ENCODE measurements at places on chromosomes 13 and 19.
A peak's percentile ranks its signal among the peaks of the same experiment; 100 is the strongest.

- H3K4me3 ChIP-seq, result no peak overlapping the region
- no peak overlapping the region for H3K27ac ChIP-seq
- H3K27me3 ChIP-seq, result no peaks in the 10 kb centered on the region
- no peak for DNase-seq
- peaks cover 9% of the 10 kb centered on the region for H3K36me3 ChIP-seq
These were observed 137.6 kb downstream of the FOXO1 start for GRCh38 chr13:40528881-40529280.

DNA sequence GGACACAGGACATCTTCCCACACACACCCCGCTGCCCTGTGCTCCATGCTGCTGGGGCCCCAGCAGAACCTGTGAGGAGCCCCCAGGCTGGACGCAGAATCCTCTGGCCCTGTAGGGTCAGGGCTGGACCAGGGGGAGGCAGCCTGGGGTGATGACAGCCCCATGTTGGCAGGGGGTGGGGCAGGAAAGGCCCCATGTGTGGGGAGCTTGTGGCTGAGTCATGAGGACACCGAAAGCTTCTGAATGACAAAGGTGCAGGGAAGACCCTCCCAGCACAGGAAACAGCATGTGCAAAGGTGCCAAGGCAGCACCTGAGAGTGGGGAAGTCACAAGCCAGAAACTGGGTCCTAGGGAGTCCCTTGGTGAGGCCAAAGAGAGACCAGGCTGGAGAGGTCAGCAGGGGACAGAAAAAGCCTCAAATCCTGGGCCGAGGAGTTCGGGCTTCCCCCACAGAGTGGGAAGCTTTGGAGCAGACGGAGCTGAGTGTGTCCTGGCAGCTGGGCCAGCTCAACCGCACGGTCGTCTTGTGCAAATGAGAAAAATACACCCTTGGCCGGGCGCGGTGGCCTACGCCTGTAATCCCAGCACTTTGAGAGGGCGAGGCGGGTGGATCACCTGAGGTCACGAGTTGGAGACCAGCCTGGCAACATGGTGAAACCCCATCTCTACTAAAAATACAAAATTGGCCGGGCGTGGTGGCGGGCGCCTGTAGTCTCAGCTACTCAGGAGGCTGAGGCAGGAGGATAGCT lies 17.5 kb downstream of the ATP8B3 start:
- H3K27ac ChIP-seq, result no peak overlapping the region
- H3K27me3 ChIP-seq, result peaks cover 33% of the 10 kb centered on the region
- H3K4me1 ChIP-seq, result no peaks in the 10 kb centered on the region
- no peaks in the 10 kb centered on the region for H3K36me3 ChIP-seq
- no peak overlapping the region for H3K4me3 ChIP-seq
- no peak for DNase-seq

DNA sequence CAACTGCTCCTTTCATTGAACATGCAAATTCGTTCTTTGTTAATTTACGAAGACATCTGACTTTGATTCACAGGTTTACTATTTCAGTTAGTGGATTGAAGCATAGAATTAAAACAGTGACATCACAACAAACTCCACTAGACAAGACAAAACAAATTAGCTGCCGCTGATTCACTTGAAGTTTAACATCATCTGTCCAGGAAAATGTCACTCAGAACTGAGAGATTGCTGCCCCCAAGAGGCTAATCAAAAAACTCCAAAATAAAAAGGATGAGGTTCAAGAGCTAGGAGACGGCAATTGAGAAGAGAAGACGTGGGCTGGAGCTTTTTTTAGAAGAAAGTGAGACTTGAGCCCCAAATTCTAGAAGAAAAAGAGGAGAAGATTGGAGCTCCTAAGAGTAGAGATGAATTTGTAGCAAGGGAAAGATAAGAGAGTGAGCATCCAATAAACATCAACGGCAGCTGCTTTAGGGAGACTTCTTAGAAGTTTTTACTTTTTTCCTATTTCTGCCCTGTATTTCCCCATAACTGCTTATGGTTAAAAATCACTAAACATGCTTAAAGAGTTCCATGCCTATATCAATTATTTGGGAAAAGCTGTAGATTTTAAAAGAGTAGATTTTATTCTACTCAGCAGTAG lies 40.8 kb upstream of the TPP2 start:
- DNase-seq, result no peak
- H3K27ac ChIP-seq, result no peak overlapping the region
- no peaks in the 10 kb centered on the region for H3K36me3 ChIP-seq
- no peak overlapping the region for H3K4me3 ChIP-seq

DNA sequence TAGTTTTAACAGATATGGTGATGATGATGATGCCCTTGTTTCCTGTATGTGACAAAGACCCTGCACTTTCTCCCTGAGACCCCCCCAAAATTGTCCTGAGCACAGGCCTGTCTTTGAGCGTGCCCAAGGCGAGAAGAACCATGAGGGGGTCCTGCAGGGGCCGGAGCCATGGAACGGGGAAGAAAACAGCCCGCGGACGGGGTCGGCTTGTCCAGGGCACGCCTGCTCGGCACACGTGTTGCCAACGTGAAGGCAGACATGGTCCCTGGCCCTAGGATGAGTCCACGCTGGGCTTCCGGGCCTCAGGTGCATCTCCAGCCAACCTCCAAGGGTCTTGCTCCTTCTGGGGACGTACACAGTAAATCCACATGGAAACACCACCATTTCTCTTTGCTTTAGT lies 90.8 kb downstream of the SLC7A1 start:
- peaks cover 34% of the 10 kb centered on the region for H3K27me3 ChIP-seq
- peaks cover 12% of the 10 kb centered on the region for H3K4me1 ChIP-seq
- H3K27ac ChIP-seq, result no peak overlapping the region
- no peak for DNase-seq
- no peaks in the 10 kb centered on the region for H3K36me3 ChIP-seq
- H3K4me3 ChIP-seq, result no peak overlapping the region

DNA sequence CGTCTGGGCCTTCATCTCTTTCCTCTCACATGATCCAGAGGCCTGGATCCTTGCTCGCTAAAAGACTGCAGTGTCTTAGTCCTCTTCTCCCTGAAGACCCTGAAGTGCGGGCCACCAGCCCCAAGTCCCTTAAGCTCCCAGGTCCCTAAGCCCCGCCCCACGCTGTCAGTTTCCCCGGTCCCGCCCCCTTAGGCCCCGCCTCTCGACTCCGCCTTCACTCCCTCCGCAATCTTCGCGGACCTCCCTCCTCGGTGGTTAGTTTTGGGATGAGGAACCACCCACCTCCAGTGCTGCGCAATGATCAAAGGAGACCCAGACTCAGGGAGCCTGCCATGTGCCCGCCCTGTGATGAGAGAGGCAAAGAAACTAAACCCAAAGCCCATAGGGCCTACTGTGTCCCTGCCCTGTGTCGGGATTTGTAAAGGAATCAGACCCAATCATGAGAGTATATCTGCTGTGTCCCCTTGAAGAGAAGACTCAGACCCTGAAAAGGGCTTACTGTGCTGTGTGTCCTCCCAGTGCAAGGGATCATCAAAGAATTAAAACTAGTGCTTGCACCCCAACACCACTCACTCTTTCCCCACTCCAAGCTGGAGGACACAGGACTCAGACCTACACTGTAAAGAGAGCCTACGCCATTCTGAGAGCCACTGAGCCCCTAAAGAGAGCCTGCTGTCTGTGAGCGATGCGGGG lies 3.0 kb upstream of the COX6B1 start:
- H3K4me3 ChIP-seq, result peak overlapping the region; percentile 76
- H3K27ac ChIP-seq, result peak overlapping the region; percentile 95
- H3K4me1 ChIP-seq, result peaks cover 25% of the 10 kb centered on the region
- peak; percentile 75 for DNase-seq

Measured in mesothelial cell of epicardium (in vitro differentiated cells).